ENCODE measurements at places on chromosomes 3 and 15.
A peak's percentile ranks its signal among the peaks of the same experiment; 100 is the strongest.

GRCh38 chr3:129429080-129429451 lies 630 bp upstream of the EFCAB12 start:
- no peak for DNase-seq

GRCh38 chr3:64104691-64105111 lies 81.4 kb upstream of the PSMD6 start:
- DNase-seq: no peak

GRCh38 chr15:63984331-63984730 lies 62.0 kb downstream of the DAPK2 start:
- no peak for DNase-seq

GRCh38 chr3:61829722-61830350 lies 268.5 kb downstream of the PTPRG start:
- DNase-seq: no peak

GRCh38 chr15:71338265-71338664 lies 223.0 kb downstream of the THSD4 start:
- DNase-seq: no peak

DNA sequence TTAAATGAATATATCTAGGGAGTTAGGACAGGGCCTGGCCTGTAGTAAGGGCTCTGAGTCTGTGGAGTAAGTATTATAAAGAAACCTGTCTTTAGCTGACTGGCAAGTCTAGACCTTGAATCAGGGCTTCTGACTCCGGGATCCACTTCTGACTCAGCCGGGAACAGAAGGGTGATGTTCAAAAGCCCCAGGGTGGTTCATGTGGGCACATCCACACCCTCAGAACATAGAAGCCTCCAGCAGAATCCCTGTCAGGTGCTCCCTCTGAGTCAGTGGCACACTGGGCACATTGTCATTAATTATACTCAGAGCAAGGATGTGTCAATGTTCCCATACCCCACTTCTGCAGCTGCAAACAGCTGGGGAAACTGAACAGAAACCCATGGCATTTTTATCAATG lies 26.7 kb upstream of the SNRK start:
- DNase-seq: no peak

DNA sequence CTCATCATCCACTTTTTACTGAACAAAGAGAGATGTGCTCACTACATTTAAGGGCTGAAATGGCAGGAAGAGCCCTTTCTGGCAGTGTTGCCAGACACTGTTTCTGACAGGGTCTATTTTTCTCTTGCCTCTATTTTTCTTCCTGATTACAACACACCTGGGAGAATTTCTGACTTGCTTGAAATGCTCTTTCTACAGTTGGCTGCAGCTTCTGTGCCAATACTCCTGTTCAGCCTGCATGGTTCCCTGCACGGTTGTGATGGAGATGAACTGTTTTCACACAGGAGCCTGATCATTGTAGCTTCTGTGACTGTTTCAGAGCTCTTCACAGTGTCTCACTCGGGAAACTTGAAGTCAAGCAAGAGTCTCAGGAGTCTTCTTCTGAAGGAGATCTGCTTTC lies 83.0 kb upstream of the DLG1 start:
- no peak for DNase-seq

GRCh38 chr3:124203292-124203691 lies 211.4 kb upstream of the ROPN1 start:
- DNase-seq: no peak

DNA sequence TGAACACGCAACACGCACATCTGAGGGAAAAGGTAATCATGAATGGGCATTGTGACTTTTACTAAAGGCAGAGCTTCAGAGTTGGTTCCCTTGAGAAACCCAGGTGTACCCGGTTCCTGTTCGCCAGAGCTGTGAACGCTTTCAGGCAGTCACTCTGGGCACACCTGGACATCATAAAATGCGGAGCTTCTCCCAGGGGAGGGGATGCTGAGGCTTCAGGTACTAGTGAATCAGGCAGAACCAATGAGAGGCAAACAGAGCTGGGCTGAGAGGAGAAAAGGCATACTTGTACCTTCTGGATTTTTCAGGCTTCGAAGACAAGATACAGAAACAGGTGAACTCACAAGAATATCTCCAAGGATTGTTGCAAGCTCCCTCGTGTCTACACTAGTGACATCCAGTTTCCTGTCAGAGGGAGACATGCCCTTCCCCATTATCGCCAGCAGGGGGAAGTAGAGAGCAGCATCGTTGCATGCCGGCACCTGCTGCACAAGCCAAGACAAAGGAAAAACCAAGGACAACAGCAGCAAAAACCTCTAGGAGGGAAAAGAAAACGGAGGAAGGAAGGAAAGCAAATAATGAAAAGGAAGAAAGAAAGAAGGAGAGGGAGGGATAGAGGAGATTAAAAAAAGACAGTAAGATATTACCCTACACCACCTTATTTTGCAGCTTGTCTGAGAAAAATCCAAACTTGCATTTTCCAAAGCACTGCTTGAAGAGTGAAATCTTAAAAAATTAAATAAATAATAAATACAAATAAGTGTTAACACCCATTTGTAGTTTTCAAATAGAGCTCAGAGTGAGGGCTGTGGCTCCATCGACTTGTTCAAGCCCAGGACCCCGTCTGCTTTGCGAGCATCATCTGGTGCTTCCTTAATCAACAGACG lies 2.0 kb downstream of the AHSG start:
- DNase-seq: peak; percentile 74

- no peak for DNase-seq
Measured at GRCh38 chr3:64684715-64685261, 3.0 kb downstream of the ADAMTS9 start.

DNA sequence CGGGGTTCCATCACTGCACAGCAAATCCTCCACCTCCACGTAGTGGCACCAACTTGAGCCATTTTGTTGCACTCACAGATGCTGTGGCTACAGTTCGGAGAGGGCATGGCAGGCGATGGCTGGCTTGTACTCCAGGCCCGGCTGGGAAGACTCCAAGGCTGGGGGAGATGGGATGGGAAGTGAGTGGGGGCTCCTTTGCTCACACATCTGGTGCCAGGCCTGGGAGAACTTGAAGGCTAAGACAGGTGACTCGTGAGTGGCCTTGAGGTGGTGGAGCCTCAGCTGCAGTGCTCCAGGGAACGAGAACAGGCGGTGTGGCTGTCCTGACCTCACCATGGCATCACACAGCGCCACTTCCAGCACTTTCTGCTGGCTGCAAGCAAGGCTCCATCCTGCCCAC lies 87.9 kb downstream of the PLXNA1 start:
- no peak for DNase-seq

- DNase-seq: no peak
Measured at GRCh38 chr15:60396100-60396499, 1.7 kb downstream of the ANXA2 start.

DNA sequence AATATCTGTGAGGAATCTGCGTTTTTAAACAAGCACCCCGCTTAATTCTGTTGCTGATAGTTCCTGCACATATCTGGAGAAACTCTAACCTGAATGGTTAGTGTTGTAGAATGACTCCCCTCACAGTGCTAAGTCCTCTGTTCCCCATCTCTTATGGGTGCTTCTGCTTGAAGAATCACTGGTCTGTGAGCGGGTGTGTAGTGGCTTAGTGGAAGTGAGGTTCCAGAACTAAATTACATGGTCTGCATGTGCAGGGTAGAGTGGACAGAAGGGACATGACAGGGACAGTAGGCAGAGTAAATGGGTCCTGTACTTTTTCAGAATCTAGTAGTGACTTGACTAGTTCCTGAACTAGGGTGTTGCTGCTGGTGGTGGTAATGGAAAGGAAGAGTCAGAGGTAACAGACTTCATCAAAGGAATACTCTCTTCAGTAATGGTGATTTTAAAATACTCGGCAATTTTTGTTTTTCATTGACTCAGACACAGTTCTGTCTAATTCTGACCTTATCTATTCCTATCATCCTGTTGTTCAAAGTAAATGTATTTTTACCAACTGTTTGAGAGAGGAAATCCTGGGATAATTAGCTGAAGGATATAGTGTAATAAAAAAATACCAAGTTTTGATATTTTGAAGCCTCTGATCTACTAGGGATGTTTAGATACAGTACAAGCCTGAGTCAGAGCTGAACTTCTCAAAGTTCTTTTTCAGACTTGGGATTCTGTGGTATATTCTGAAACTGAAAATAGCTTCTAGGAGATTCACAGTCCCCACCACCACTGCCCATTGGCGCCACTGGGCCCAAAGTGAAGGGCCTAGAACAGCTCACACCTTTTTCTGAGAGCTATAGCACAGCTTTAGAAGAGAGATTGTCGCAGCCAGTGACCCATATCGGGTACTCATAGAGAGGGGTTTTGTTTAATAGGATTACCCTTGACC lies 55.5 kb downstream of the FNDC3B start:
- no peak for DNase-seq

- DNase-seq: no peak
Measured at GRCh38 chr3:102163039-102163817, 271.6 kb upstream of the ZPLD1 start.

DNA sequence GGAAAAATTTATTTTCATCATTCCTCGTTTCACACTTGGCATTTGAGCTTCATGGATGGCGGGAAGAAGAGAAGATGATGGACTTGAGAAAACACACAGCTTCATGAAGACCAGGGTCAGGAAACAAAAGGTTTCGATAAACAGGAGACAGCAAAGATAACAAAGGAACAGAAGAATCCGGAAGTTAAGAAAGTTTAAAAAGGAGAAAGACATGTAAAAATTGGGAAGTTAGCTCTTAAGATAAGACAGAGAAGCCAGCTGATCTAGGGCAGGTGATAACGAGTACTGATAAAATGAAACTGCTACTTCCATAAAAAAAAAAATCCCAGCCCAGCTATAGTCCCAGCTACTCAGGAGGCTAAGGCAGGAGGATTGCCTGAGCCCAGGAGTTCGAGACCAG lies 23.9 kb downstream of the IL5RA start:
- DNase-seq: no peak

- no peak for DNase-seq
Measured at GRCh38 chr3:145145461-145145860, 1015.5 kb downstream of the PLOD2 start.

- DNase-seq: no peak
Measured at GRCh38 chr3:8824238-8824637, 54.8 kb upstream of the OXTR start.

- no peak for DNase-seq
Measured at GRCh38 chr15:100597862-100598261, 4.1 kb downstream of the LINS1 start.

DNA sequence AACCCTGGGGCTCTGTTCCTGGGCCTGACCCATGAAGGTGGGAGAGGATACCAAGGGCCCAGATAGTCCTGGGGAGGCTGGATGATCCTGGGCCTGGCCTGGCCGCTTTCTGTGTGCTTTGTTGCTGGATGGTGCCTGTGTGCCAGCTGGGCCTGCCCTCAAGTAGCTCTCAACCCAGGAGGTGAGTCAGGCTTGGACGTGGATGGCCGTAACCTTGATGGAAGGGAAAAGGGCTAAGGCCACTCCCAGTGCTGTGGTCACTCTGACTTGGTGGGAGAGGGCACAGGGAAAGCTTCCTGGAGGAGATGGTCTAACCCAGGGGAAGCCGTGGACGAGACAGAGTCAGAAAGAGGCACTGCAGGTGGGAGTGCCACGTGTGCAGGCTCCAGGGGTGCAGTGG lies 9.4 kb downstream of the TMEM43 start:
- no peak for DNase-seq

DNA sequence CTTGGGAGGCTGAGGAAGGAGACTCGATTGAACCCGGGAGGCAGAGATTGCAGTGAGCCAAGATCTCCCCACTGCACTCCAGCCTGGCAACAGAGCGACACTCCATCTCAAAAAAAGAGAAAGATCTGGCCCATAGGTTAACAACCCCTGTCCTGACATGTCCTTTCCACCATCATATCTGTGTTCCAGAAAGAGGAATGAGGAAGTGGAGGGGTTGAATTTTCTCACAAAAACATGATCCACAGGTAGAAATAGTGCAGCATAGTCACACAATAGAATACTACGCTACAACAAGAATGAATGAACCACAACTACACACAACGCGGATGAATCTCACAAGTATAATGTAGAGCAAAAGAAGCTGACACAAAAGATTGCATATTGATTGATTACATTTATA lies 4.7 kb upstream of the SLC51B start:
- DNase-seq: no peak

DNA sequence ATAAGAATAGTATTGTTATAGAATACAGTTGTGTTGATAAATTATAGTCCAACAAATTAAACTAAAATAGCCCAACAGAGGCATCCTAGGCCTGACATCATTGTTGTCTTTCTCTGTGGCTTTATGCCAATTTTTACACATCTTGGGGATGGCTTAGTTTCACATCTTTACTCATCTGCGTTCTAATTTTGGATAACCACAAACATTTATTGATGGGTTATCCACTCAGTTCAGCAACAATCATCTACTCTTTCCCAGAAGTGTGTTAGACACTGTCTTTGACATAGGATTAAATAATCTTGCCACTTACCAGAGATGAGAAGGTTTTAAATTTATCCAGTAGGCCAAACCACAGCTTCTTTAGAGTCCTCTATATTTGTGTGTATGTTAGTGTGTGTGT lies 120.8 kb upstream of the PHLDB2 start:
- DNase-seq: no peak

DNA sequence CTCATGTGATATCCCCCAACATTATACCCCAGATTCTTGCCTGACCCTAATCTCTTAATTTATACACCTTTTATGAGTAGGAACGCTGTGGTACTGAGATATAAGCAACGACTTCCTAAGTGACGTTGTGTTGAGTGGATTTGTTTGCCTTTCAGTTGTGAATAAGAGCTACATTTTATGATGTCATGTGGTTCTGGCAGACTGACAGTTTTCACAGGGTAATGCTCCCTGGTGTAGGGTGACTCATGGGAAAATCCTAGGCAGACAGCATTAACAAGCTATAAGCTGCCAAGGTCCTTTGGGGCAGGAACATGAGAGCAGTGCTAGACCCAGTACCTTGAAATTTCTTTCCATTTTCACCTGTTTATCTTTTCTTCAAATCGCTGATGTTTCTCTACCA lies 11.2 kb downstream of the C3orf52 start:
- DNase-seq: no peak

- no peak for DNase-seq
Measured at GRCh38 chr15:82846621-82847020, 37.2 kb downstream of the WHAMM start.

GRCh38 chr3:134567605-134568004 lies 81.7 kb downstream of the CEP63 start:
- no peak for DNase-seq

GRCh38 chr3:9035473-9035872 lies 72.2 kb upstream of the RAD18 start:
- no peak for DNase-seq

All from CD4-positive, alpha-beta T cell treated with Interleukin-6 at 100 ng/mL for 8 hours (primary cell).